CD4-positive, alpha-beta T cell treated with Interleukin-10 for 1 hour (primary cell): ENCODE measurements at places on chromosomes 11 and 22.

DNA sequence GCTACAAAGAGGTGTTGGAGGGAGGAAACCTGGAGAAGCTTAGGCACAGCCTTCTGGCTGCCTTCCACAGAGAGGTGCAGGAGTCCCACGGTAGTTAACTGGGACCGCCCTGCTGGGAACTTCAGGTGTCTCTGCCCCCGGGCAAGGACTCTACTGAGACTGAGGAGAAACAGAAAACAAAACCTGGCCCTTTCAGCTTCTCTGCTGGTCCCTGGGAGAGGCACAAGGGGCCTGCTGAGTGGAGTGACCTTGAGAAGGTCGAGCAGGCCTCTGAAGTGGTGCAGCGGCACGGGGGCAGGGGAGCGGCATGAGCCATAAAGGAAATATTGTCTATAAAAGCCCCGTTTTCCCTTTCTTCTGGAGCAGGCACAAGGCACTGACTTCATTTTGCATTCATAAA, 38.9 kb downstream of the NTM start:
- no peak for DNase-seq

- DNase-seq, result no peak
Observed at GRCh38 chr11:19450282-19450681, 209.5 kb upstream of the E2F8 start.

- DNase-seq, result no peak
Observed at GRCh38 chr11:45169310-45170072, 23.1 kb downstream of the PRDM11 start.

- no peak for DNase-seq
Observed at GRCh38 chr11:84608837-84609196, 1018.3 kb downstream of the DLG2 start.

DNA sequence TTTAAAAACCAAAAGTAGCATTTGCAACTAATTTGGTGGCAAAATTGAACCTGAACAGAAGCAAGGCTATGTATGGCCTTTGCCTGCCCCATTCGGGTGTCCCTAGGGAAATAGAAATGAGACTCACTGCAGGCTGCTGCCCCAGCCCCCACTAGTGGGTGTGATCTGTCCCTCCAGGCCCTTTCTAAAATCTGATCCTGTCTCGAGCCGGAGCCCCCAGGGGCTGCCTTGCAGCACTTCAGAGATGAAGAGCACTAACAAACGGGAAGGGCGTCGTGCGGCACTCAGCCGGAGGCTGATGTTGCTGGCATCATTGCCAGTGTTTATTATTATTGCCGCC, 43.2 kb downstream of the CD82 start:
- no peak for DNase-seq

DNA sequence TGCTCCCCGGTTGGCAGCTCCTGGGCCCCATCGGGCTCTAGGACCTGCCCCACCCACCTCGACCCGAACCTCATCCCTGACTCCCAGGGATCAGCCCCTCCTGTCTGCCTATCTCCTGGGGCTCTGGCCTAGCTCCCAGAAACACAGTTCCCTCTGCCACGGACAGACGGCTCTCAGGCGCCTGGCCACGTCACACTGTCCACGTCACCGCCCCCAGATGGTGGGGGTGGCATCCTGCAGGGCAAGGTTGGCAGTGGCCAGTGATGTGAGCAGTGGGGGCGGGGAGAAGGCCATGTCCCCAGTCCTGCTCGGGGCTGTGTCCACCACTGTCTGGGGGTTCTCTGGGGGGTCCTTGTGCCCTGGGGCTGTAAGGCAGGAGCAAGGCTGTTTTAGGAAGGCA, 29.2 kb downstream of the SYT7 start:
- DNase-seq, result no peak

DNA sequence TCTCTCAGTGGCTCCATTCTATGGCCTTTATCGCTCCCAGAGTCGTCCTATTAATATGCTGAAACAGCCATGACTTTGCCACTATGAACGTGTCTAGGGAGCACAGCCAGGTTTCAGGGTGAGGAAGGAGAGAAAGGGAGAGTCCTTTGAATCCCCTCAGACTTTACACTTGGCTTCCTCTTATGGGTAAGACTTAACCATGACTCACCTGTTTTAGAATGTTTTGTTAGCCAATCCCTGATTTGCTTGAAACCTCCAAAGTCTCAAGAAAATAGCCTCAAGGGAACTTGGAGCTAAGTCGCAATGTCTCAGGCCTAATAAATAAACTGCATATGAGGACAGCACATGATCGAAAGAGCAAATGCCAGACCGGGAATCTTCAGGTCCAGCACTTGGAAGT, 131.2 kb upstream of the RCN1 start:
- DNase-seq, result no peak

DNA sequence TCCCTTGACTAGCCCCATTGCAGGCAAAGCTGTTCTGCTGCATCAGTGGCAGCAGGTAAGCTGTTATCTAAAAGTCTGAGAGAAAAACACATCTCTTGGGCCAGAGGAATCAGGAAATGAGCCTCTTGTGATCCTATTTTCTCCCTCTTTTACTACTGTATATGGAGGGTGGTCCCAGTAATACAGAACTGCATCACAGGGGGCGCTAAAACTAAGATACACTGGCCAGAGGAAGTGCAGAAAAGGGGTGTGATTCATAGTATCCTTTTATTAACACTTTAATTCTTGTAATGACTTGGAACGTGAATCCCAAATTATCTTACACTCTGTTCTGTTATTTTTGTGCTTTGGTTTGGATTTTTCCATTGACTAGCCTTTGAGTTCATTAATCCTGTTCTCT, 8.8 kb upstream of the MED17 start:
- peak; percentile 7 for DNase-seq

DNA sequence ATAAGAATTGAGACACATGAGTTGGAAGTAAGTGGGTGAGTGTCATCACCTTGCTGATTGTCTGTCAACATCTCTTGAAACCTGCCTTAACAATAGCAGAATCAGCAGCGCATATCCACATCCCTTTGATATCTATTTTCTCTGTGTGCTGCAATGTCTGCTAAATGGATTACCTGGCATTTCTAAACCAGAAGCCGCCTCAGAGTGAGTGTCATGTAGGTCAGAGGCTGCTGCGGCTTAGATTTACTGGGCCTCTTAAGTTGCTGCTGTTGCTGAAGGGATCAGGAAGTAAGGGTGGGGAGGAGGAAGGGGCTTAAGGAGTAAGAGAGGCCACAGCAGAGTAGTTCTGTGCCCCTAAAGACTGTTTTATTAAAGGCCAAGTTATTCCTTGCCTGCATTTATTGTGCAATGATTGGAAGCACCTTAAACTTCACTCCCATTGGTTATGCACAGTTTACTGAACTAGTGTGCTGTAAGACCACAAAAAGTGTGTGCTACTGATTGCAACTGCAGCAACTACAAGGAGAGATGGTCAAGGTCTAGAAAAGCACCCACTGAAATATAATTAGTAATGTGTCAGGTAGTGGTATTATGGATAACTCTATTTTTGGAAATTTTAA, 29.8 kb upstream of the TMEM41B start:
- no peak for DNase-seq

- DNase-seq, result no peak
Observed at GRCh38 chr22:35435201-35435740, 35.3 kb downstream of the MCM5 start.

DNA sequence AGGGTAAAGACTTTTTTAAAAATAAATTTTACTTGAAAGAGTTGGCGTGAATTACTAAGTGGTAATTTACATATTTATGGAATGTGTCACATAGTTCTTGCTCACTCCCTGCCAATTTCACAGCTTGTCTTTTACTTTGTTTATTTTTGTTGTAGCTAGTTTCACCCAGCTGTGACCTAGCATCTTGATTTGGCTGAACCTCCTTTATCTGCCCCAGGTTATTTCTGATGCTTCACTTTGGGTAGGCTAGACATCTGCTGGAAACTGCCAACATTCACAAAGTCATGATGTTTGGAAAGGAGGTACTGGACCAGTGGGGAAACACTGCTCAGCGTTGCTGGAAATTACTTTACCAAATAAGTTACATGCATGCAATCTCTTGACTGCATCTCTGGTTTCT, 1676.0 kb upstream of the RAG2 start:
- no peak for DNase-seq

DNA sequence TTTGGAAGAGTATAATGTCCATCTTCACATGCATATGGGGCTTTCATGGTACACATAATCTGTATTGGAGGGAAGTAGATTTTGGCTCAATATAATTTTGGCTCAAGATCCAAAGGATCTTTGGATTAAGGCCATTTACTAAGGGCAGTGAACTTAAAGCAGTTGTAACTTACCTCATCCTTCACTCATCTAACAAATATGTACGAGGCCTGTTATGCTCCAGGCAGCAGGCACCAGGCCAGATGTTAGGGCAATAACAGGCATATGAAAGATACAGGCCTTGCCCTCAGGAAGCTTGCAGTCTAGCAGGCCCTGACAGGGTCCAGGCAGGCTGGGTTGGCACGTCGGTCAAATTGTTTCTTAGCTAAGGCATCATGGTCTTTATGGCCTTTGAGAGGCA, 44.6 kb downstream of the LIF start:
- DNase-seq, result no peak

- DNase-seq, result no peak
Observed at GRCh38 chr11:60005360-60005759, 11.6 kb upstream of the OOSP4B start.

DNA sequence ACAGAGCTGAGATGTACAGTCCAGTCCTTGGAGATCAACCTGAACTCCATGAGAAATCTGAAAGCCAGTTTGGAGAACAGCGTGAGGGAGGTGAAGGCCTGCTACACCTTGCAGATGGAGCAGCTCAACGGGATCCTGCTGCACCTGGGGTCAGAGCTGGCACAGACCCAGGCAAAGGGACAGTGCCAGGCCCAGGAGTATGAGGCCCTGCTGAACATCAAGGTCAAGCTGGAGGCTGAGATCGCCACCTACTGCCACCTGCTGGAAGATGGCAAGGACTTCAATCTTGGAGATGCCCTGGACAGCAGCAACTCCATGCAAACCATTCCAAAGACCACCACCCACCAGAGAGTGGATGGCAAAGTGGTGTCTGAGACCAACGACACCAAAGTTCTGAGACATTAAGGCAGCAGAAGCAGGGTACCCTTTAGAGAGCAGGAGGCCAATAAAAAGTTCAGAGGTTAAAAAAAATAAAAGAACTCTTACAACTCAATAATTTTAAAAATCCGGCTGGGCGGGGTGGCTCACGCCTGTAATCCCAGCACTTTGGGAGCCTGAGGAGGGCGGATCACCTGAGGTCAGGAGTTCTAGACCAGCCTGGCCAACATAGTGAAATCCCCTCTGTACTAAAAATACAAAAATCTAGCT, 69.9 kb upstream of the RTL6 start:
- DNase-seq, result peak; percentile 61

GRCh38 chr11:94297985-94298576, 6.3 kb upstream of the IZUMO1R start:
- no peak for DNase-seq

DNA sequence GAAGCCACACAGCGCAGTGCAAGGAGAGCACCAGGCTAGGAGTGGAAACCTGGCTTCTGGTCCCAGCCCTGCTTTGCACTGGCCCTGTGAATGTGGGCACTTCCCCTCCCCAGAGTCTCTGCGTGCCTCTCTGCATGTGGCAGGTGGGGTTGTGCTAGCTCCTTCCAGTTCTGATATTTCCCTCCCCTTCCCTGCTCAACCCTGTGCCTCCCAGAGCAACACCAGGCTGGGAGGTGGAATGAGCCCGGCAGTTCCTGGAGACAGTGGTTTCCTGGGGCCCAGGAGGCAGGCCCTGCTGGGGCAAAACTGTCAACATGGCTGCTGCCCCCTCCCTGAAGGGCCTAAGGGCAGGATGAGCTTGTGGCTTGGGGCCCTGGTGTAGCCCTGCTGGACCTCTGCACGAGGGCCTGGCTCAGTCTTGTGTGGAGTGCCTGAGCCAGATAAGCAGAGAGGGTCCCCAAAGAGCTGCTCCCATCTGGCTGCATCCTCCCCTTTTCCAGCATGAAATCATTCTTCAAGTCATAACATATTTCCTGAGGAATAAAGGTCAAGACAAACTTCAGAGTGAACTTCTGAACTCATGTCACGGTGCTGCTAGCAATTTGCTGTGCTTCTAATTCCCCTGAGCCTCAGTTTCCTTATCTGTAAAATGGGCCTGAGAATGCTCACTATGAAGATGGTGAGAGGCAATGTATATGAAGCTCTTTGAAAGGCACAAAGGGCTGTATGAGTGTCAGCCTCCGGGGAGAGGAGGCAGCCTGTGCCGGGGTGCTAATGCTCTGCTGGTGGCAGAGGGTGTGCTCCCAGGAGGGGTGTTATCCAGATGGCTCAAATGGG, 116.0 kb downstream of the GRIK4 start:
- no peak for DNase-seq

DNA sequence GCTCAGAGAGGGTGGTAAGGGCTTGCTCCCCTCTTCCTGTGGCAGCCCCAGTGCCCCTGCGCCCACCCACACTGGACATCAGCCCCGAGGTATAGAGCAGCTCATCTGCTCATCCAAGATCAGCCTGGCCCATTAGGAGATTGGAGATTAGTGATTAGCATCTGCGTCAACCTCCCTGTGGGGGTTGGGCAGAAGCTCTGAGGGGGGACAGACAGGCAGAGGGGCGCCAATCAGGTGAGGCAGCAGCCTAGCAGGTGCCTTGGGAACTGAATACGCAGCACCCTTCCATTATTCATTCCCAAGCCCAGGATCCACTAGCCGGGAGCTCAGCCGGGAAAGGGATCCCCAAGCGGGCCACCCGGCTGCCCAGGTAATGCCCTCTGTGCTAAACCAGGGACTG, 11.0 kb downstream of the SMTN start:
- DNase-seq, result no peak

DNA sequence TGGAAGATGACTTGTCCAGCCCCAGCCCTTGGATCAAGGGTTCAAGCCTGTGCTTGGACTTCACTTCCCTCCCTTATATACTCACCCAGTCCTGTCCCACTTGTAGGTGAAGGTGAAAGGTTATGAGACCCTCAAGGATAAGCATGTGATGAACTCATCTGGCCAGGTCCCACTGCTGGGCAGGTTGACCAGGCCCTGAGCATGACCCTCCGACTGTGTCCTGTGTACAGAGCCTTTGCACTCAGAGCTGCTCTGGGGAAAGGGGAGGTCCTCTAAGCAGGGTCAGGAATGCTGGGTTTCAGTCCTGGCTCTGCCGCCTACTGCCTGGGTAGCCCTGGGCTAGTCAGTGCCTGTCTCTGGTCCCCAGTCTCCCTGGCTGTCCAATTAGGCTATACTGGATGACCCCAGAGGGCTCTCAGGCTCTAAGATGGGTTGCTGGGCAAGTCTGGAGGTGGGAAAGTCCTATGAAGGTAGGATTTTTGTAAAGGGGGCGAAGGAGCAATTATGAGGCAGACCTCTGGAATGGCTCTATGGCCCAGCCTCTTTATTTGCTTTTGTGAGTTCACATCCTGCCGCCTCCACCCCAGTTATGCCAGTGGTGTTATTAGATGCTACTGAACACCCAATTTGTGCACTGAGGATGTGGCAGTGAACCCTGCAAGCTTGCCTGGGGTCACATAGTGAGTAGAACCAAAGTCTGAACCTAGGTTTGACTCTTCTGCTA, 14.1 kb downstream of the DGAT2 start:
- no peak for DNase-seq

DNA sequence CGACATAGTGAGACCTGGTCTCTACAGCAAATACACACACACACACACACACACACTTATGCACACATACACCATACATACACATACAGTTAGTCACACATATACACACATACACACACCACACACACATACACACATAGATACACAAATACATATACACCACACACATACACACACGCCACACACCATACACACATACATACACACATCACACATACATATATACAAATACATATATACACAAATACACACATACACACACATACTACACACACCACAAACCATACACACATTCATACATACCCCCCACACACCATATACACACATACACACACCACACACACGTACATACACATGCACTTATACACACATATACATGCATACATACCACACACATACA, 57.7 kb downstream of the MICAL2 start:
- DNase-seq, result no peak

- no peak for DNase-seq
Observed at GRCh38 chr11:68804786-68805185, 36.9 kb downstream of the CPT1A start.
